ENCODE measurements at places on chromosomes 16 and 17. TPM values are rescaled to one million over a fixed set of nuclear protein-coding genes. Genes with fewer than 3 reads are reported as not detected.

Gene FBXL19
- total RNA-seq: 19.4 TPM

Gene QRICH2
- 2.0 TPM for total RNA-seq

Gene IGFALS
- 0.27 TPM for total RNA-seq

Gene CDRT15
- total RNA-seq: not detected

Gene ZPBP2
- total RNA-seq: not detected

Gene ACBD4
- total RNA-seq: 24.9 TPM

Gene TNFRSF17
- not detected for total RNA-seq

Gene C16orf95
- total RNA-seq: 2.3 TPM

Gene FGF11
- 1.9 TPM for total RNA-seq

Gene ORAI3
- 45.6 TPM for total RNA-seq

Gene FA2H
- total RNA-seq: 20.1 TPM

Gene PAGR1
- 47.5 TPM for total RNA-seq

Gene OTOP3
- total RNA-seq: 1.6 TPM

Gene PDE6G
- not detected for total RNA-seq

Gene CDK3
- not detected for total RNA-seq
